HCT116 (cell line): ENCODE measurements at places on chromosomes 7 and 10.

DNA sequence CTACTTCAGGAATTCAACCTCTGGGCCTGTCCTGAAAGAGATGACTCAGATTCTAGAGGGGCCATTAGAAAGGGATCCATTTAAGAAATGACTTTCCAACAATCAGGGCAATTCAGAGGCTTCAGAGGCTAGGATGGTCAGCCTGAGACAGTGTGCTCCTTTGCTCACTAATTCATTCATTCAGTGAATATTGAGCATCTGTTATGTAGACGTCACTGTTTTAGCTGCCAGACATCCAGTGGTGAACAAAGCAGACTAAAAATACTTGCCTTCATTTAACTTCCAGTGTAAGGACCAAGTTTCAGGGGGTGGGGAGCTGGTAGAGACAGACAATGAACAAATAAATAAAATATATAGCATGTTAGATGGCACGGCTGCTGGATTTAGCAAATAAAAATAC lies 1.6 kb downstream of the KIAA1217 start:
- no peak for DNase-seq

- DNase-seq, result no peak
These were observed 18.1 kb upstream of the PALS2 start for GRCh38 chr7:24555184-24555583.

DNA sequence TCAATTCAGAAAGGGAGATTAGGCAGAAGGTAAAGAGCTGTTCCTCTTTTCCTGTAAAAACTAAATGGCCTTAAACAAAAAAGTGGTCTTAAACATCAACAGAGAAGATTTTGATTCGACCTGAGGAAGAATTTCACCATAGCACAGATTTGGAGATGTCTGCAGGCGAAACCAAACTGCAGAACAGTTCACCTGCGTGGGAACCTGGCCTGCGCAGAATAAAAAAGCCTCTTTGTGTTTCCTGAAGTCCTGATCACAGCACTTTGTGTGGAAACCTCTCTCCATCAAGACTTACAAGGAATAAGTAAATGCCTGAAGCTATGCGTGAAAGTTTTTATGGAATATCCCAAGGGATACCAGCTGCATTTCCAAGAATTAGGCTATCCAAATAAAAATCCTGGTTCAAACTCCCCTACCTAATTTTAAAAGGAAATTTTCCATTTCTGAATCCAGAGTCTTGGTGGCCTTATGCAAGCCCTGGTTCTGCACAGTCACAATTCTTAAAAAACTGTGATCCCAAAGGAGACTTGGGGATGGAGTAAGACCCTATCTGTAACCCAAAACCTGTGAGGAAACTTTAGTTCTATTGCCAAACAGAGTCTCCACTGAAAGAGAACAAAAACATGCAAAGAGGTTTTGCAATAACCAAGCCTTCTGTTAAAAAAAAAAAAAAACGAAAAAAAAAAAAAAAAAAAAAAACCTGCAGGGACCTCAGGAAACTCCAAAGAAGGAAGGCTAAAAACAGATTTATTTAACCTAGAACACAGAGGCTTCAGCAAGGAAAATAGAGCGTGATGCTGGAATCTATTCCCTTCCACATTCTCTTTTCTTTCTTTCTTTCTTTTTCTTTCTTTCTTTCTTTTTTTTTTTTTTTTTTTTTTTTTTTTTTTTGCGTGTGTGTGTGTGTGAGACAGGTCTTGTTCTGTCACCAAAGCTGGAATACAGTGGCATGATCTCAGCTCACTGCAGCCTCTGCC lies 10.4 kb downstream of the CALML3 start:
- no peak for DNase-seq

DNA sequence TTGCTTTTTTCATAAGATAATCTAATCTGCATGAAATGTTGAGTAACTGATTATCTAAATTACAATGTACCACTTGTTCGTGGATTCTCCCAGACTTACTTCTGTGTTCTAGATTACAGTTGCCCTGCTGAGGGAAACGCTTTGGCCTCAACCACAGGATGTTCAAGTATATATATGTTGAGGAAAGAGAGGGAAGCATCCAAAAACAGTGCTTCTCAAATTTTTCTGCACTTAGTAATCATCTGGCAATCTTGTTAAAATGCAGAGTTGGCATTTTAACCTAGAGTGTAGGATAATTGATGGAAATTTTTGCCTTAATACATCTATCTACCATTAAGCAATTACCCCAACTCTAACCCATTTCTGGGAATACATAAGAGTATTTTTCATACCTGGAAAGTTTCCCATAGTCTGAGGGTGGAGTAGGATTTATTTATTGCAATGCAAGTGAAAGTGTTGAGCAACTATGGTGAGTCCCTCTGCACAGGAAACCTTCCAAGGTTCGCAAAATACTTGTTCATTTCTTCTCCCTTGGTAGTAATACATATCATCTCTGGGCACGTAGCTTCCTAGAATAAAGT lies 59.6 kb upstream of the C1GALT1 start:
- DNase-seq, result no peak

GRCh38 chr10:70903262-70903921 lies 15.0 kb upstream of the PCBD1 start:
- no peak for DNase-seq

- DNase-seq, result no peak
These were observed 73.5 kb upstream of the RSU1 start for GRCh38 chr10:16890691-16891090.

DNA sequence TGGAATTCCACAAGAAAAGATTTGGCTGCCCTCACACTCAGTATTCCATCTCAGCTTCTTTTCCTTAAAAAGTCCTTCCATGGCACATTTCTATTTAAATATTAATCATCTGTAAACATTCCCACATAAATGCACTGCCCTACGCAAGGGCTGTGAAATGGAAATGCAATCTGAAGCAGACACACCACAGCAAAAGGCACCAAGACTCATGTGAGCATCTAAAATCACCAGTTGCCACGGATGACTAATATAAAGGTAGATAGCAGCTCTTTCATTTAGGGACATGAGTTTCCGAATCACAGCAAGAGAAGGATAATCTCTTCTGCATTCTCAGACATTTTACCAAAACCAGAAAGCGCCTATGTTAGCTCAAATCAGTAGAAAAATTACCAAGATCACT lies 31.6 kb downstream of the COA1 start:
- DNase-seq, result no peak

GRCh38 chr10:5079306-5079830 lies 14.8 kb upstream of the AKR1C3 start:
- no peak for DNase-seq

GRCh38 chr7:128835231-128835751 lies 5.1 kb downstream of the FLNC start:
- DNase-seq, result no peak

GRCh38 chr7:89334797-89335196 lies 539.3 kb upstream of the TEX47 start:
- DNase-seq, result peak; percentile 7
